ENCODE measurements at places on chromosomes 4 and X.

GRCh38 chr4:39078829-39079228 is 16.8 kb downstream of the KLHL5 start:
- DNase-seq: no peak

DNA sequence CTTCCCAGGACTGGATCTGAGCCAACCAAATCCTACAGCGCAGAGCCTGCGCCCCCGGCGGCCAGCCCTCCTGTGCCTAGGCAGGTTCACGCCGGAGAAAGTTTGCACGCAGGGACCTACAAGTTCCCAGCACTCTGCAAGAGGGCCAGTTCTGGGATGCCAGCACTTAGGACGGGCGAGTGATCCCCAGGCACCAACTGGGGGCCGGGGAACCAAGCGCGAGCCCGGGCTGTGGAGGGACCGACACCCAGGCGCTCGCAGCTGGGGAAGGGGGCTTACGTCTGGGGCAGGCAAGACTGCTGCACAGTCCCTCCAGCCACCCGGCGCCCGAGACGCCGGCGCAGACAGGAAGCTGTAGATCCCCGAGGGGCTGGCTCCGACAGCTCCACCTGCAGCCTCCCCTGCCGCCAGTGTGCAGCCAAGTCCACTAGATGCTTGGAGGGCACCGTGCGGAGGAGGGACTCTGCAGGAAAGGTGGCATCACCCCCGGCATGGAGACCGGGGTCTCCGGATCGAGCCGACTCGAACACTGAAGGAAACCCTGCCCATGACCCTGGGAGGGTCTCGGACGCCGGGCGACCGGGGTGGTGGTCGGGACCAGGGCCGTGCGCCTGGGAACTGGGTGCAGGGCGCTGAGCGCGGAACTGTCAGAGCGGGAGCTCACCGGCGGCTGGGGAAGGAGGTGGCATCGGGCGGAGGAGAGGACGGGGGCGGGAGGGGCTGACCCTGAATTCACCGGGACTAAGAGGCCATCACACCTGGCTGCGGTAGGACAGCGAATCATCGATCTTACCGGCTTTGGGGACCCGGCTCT is 566 bp downstream of the CORIN start:
- DNase-seq: no peak

DNA sequence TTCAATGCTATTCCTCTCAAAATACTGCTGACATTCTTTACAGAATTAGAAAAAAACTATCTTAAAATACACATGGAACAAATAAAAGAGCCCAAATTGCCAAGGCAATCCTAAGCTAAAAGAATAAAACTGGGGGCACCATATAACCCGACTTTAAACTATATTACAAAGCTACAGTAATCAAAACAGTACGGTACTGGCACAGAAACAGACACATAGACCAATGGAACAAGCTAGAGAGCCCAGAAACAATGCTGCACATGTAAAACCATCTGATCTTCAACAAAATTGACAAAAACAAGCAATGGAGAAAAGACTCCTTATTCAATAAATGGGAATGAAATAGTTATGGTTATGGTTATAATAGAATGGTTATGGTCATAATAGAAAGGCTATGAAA is 482.6 kb downstream of the IDS start:
- DNase-seq: no peak

GRCh38 chrX:115330498-115331168 is 41.1 kb downstream of the LUZP4 start:
- DNase-seq: peak; percentile 81

GRCh38 chr4:107862658-107863057 is 37.9 kb downstream of the SGMS2 start:
- no peak for DNase-seq

DNA sequence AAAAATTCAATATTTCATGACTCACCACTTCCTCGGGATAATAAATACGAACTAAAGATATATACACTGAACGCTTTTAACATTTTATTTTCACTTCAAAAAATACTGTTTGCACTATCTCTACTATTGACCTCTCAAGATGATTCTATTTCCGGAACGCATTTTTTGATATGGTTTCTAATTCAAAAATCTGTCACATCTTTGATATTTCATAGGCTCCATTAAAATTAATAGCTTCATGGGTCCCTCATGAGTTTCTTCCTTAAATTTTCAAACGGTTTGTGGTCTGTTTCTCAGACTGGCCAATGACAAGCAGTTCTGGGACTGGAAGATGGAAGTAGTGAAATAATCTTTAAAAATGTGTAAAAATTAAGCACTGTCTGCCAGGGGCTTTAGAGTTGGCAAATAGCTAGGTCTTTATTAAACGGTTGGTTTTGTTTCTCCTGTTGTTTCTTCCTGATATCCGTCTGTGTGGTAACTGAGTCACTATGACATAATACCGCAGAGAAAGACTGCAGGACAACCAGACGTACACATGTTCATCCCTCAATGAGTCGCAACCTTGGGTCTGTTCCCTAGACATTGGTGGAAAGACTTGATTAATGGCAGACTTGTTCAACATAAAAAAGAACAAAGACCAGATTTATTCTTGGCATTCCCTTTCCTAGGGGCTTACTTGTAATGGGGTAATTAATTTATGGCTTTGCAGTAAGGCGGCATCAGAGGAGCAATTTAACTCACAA is 133.8 kb downstream of the PALLD start:
- DNase-seq: no peak

DNA sequence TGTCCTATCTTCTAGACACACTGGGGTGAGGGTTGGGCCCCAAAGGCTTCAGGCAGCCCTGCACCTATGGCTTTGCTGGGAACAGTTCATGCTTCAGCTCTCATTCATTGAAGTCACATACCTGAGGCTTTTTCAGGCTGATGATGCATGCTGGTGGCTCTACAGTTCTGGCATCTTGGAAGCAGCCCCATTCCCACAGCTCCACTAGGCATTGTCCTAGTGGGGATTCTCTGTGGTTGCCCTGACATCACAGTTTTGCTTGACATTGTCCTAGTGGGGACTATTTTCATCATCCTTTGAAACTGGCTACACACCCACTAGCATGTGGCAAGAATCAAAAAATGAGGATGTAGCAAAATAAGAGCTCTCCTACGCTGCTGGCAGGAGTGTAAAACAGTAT is 37.7 kb upstream of the C4orf17 start:
- DNase-seq: no peak
